ENCODE measurements at places on chromosomes 2 and 18.

DNA sequence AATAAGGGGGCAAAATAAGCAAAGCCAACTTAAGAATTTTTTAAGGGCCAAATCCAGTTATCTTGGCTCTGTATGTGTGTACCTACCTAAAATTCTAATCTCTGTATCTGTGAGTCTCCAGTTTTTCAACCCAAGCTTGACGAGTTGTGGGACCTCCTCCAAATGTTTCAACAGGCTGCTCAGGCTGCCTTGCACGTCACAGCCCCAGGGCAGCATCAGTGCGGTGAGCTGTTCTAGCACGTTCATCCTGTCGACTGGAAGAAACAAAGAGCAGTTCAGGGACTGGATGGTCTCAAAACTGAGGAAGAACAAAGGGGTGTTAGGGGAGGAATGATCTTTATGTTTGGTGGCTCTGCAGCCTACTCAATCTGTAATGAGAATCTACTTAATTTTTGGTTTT lies 29.4 kb downstream of the NLRC4 start:
- DNase-seq: no peak

DNA sequence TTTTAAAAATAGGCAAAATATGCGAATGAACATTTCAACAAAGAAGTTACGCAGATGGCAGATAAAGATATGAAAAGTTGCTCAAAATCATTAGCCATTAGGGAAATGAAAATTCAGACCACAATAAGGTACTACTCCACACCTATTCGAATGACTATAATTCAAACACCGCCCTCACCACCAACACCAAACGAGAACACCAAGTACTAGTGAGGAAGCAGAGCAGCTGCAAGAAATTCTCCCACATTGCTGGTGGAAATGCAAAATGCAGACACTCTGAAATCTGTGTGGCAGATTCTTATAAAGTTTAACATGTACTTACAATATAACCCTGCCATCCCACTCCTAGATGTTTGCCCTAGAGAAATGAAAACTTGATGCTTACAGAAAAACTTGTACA lies 17.3 kb upstream of the PRKCE start:
- DNase-seq: no peak

DNA sequence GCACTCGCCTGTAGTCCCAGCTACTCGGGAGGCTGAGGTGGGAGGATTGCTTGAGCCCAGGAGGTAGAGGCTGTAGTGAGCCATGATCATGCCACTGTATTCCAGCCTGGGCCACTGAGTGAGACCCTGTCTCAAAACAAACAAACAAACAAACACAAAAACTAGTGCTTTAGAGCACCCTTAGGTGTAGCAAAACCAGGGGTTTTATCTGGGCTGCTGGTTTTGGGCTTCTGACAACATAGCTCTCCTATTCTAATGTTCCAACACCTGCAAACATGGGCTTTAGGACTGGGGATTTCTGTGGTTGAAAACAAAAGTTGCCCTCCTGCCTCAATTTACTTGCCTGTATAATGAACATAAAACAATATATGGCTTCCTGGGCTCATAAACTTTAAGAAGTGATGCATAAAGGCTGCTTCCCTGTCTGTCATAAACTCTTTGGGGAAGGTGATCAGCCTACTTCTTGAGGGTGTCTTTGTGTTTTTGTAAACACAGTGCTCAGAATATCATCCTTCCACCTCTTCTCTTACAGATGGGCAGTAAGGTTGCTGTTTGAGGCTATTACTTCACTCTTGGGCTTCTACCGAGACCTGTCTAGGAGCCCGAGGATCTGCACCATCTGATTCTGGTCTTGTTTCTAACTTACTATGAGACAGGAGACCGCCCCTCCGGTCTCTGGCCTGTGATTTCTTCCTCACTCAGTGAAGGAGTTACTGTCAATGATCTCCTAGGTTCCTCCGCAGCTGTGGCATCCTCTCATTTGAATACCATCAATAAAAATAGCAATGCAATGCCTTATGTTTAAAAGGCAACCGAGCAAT lies 246.5 kb downstream of the MYCN start:
- no peak for DNase-seq

DNA sequence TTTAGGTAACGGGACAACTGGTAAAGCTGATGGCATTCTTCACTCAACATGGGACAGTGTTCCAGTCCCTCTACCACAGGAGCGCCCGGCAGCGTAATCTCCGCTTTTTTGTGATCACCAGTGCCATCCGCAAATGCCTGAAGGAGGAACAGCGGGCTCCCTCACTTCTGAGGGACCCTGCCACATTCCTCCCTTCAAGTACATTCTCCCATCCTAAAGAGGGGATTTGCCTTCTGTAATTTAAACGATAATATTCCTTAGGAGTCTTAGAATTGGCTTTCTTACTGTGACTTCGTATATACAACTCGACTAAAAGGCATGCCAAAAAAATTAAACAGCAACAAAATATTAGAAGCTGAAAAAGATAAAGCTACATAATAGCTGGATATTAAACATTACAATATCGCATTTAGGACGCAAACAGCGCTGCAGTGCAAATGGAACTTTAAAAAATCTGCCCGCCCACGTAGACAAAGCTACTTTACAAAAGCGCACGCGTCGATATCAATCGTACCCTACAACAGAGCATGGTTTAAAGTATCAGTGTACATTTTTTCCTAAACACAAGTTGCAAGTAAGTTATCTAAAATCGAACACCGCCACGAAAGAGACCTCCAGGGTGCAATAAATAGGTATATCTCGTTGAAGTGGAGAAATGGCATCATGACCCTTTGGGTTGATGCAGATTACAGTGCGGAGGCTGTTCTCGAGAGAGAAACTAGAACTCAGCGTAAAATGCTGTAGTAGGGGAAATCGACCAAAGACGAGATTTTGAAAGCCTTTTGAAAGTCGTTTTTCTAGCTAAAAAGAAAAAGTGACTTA lies 2.3 kb upstream of the VSNL1 start:
- no peak for DNase-seq

DNA sequence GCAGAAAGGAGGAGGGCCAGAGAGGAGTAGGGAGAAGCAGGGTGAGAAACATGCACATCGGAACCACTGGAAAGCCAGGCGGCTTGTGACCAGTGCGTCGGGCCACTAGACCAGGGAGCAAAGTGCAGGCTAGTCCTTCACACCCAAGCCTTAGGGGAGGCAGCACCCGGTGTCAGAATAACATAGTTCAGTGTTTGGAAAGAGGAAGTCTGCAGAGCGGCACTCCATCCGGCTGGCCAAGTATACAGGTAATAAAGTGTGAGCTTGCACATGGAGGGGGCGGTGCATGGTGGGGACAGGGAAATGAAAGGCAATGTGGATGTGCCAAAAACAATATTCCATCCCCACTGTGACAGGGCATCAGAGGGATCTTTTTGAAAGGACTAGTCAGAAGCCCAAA lies 69.7 kb downstream of the ZNF521 start:
- no peak for DNase-seq

DNA sequence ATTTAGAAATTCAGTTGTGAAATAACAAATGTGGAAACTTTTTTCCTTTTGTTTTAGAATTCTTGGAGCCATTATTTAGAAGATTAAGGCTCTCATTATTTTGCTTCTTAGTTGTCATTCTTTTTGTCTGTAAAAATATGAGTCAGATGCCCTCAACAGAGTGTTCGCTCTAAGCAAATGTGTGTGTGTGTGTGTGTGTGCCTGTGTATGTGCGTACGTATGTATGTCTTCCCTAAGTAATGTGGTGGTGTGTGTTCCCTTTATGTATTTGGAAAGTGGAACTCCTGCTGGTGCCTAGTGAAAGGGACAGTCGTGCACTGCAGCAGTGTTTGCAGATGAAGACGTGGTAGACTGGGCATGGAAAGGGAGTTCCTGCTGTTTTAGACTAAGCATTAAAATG lies 27.5 kb downstream of the ZNF407 start:
- no peak for DNase-seq

All from activated CD4-positive, alpha-beta T cell treated with anti-CD3 and anti-CD28 coated beads, Interleukin-2, Interleukin-6, amounts not matched to agents 100 ng/mL and 50 ng/mL, durations not matched to agents 16 hours and 8 hours (primary cell).